Hippocampal formation (tissue), 2 donors: ENCODE measurements at places on chromosomes 12 and 14.
A peak's percentile ranks its signal among the peaks of the same experiment; 100 is the strongest.

- peak; percentile 83 for DNase-seq
Measured at GRCh38 chr14:100115726-100116125, 43.7 kb downstream of the DEGS2 start.

GRCh38 chr12:90074086-90074485 is 365.4 kb upstream of the ATP2B1 start:
- no peak for DNase-seq

- no peak for DNase-seq
Measured at GRCh38 chr12:9756170-9756569, 4.5 kb downstream of the CD69 start.

- no peak for DNase-seq
Measured at GRCh38 chr12:10366875-10367274, 23.0 kb downstream of the KLRK1 start.

- DNase-seq = no peak
Measured at GRCh38 chr14:97113339-97113738, 316.2 kb downstream of the VRK1 start.

DNA sequence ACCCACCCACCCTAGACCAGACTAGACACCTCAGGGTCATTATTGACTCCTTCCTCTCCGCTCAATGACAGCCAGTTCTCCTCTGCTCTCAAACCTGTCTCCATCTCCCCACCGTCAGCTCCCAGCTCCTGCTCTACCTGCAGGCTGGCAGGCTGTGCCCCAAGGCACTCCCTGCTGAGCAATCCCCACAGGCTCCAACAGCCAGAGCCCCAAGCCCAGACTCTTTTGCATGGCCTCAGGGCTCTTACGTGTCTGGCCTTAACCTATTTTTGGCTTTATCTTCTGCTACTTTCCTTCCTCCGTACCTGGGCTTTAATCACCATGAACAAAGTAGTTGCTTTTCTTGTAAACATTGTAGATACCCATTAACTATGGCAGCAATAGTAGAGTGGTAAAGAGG is 162.9 kb upstream of the PRMT8 start:
- no peak for DNase-seq

- no peak for DNase-seq
Measured at GRCh38 chr12:120006258-120006975, 17.4 kb downstream of the BICDL1 start.

GRCh38 chr12:71194657-71195056 is 36.9 kb upstream of the TSPAN8 start:
- DNase-seq = no peak

DNA sequence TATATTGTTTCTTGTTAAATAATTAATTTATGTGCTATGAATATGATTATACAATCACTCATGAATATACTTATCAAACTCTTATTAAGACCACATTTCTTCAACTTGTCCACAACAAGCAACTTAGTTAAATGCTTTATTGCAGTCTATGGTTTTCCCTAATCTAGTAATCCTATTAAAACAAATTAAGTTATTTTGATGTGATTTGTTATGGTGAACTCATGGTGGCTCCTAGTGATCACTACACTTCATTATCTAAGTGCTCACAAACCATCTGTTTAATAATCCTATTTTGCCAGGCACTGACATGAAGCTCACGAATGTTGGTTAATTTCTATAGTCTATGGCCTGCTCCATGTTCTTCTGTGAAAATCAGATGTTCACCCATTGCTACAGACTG is 42.9 kb downstream of the INSM2 start:
- DNase-seq = no peak

GRCh38 chr12:108812324-108812723 is 45.1 kb downstream of the SSH1 start:
- no peak for DNase-seq

- DNase-seq = no peak
Measured at GRCh38 chr14:87643005-87643404, 350.0 kb downstream of the GALC start.

GRCh38 chr12:16611146-16611545 is 5.2 kb upstream of the LMO3 start:
- DNase-seq = no peak

DNA sequence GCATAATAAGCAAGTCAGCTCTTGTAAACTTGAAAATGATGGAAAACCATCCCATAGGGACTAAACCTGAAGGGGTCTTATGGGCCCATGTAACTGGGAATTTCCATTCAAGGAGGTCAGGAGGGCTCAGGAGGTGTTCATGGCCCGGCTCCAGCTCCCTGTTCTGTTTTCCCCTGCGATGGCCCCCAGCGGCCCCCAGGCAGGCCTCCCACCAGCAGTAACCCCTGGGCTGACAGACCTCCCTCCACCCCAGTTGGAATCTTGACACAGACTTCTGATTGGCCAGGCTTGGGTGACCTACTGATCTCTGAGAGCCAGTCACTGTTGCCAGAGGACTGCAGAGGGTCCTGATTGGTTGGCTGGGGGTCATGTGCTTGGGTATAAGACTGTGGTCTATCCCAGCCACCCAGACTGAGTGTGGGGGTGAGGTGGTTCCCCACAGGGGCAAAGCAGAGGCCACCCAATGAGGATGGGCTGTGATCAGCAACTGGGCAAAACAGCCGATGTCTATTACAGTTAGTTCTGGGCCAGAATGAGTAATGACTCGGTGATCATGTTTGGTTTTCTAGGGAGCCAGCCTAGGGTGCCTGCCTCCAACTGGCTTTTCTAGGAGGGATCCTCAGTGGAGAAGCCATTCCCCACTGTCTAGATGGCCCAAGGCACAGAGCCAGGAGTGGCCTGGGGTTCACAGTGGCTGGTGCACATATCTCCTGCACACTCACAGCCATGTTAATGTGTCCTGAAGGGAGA is 27.0 kb downstream of the RHOF start:
- no peak for DNase-seq

GRCh38 chr12:3201339-3202051 is 124.3 kb downstream of the TSPAN9 start:
- no peak for DNase-seq

- no peak for DNase-seq
Measured at GRCh38 chr12:131287938-131288764, 334.4 kb downstream of the ADGRD1 start.

DNA sequence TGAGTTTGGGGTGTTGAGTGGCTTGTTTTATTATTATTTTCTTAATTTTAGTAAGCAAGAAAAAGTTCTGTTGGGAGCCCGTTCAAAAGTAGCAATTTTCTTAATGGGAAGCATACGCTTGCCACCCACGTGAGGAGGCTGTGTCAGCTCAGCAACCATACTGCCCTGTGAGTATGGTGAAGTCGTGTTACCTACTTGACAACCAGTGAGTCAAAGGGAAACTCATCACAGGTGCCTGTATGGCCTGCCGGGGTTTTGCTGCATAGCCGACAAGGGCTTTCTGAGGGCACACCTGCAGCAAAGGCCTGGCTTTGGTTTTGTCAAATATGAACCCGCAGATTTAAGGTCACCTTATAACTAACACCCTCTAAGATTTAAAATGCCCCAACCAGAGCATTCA is 31.1 kb downstream of the PITPNM2 start:
- DNase-seq = no peak

DNA sequence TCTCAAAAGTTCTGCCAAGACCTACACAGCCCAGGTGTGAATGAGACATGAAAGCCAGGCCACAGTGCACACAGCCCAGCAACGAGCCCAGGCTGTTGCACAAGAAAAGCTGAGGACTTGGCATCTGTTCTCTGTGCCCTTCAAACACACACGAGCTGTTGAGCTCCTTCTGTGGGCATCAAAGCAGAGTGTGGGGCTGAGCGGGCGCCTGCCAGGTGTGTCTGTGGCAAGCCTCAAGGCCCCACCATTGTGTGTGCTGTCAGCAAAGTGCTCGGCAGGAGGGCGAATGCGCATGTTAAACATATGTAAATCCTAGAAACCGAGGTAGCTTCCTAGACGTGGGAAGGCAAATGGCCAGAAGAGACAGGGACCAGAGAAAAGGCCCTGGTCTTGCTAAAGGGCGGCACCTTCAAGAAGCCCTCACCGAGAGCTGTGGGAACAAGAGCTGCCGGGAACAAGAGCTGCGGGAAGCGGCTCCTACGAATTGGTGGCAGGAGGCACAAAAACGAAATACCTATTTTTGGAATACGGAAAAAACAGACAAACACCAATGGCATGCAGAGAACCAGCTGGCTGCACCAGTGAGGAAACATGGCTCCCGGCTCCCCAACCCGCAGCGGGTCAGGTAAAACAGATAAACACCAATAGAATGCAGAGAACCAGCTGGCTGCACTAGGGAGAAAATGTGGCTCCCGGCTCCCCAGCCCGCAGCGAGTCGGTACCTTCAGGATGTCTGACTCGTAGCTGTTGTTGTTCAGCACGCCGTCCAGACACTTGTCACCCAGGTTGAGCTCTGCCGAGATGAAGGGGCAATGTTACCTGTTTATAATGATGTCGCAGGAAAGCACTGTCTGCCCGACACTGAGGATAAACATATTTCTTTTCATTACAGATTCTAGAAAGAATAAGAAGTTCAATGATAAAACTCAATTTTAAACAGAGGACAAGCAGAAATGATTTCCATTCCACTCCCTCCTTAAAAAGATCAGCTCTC is 19.0 kb upstream of the GOLGA3 start:
- no peak for DNase-seq

GRCh38 chr14:32050878-32051277 is 26.2 kb upstream of the ARHGAP5 start:
- DNase-seq = no peak

DNA sequence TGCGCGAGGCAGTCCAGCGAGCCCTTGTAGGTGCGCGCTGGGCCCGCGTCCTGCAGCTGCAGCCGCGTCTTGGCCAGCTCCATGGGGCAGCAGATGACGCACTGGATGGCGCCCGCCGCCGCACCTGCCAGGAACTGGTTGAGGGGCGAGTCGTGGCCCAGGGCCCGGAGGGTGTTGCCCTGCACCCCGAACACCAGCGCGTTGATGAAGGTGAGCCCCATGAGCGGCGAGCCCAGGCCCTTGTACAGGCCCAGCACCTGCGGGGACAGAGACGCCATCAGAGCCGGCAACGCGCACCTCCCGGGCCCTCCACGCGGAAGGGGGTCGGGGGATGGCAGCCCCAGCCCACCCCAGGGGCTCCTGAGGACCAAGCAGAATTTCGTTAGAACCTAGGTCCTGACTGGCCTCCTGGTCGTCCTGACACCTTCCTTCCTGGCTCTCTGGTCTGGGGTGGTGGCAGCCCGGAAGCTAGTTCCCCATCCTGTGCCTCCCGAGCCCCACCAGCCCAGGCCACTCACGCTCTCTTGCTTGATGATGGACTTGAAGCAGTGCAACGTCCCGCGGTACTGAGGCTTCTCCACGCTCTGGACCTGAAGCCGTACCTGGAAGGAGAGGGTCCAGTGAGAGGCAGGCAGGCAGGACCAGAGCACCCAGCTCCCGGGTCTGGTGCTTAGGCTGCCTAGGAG is 13.3 kb downstream of the SLC25A29 start:
- DNase-seq = no peak

DNA sequence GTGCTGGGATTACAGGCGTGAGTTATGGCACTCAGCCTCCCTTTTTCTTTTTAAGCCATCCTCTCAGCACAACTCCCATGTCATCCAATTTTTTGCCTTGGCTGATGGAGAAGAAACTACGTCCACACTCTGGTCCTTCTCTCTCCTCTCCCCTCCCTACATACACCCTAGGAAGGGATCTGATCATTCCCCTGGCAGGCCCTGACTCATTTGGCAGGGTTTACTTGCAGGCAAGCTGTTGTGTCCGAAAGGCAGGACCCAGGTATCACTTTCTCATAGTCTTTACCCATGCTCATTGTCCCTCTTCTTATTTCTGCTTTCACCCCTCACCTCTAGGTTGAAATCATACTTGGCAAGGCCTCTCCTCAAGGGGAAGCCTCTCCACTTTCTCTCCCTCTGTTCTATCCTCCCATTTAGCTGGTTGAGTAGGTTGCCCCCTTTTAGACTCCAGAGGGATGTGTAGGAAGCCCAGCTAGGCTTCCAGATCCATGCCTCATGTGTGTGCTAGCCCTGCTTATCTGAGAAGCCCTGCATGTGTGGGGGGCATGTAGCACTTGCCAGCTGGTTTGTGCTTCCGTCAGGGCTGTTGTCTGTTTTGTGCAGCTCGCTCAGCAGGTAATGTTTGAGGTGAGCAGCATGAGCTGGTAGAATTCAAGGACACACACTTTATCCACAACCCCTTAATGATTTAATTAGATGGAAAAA is 14.8 kb downstream of the GPR19 start:
- DNase-seq = no peak

- DNase-seq = no peak
Measured at GRCh38 chr14:79464468-79464867, 746.8 kb downstream of the DIO2 start.

- DNase-seq = no peak
Measured at GRCh38 chr12:127263621-127264020, 1003.3 kb upstream of the TMEM132C start.

DNA sequence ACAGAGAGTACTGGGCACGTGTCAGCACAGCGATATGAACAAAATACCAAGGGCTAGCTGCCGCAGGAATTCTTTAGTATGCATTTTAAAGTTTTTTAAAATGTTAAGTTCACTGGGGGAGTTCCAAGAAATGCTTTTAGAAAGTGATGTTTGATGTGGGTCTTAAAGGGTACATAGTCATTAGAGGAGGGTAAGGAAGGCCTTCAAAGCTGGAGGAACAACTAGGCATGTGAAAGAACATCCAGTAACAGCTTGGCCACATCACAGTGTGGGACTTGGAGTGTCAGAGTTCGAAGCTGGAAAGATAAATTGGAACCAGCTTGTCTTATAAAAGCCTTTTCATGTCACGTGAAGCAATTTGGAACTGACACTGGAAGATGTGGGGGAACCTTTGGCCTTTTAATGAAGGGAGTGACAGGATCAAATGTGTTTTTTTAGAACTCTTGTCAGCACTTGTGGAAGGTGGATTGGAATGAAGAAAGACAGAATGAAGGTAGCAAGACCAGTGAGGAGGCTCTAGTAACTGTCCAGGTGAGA is 57.7 kb downstream of the WDR20 start:
- DNase-seq = no peak

GRCh38 chr12:72053604-72054003 is 115.0 kb downstream of the TPH2 start:
- no peak for DNase-seq

GRCh38 chr12:120356567-120357030 is 12.4 kb downstream of the MSI1 start:
- DNase-seq = peak; percentile 70

DNA sequence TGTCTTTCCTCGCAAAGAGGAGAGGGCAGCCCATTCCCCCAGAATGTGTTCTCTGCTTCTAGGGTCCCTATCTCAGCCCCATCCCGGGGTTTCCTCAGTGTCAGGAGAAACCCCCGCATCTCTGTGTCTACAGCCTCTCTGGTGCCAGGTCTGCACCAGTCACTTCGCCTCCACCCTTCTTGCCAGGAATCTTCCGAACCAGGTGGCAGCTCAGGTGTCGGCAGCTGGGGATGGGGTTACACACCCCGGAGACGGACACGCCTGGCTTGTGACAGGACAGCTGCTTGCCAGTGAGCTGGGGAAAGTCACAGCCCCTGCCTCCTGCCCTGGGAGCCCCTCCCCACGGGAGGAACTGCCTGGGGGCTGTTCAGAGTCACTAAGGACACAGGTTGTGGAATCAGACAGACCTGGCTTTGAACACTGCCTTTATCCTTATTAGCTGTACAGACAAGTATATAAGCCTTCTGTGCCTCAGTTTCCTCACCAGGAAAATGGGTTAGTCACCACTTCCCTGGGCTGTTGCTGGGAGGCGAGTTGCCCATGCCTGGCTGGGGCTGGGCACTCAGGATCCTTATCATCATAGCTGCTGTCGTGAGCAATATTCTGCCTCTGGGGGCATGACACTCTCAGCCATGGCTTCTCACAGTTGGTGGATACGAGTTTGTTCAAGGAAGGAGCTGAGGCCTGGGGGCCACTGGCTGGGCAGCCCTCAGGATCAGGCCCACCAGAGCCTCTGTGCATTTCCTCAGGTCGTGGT is 10.8 kb downstream of the HIP1R start:
- DNase-seq = no peak

- no peak for DNase-seq
Measured at GRCh38 chr14:53547593-53547992, 394.5 kb upstream of the DDHD1 start.
